Activated T-cell treated with anti-CD3 and anti-CD28 coated beads for 48 hours (primary cell): ENCODE measurements at places on chromosomes 5 and 9.

DNA sequence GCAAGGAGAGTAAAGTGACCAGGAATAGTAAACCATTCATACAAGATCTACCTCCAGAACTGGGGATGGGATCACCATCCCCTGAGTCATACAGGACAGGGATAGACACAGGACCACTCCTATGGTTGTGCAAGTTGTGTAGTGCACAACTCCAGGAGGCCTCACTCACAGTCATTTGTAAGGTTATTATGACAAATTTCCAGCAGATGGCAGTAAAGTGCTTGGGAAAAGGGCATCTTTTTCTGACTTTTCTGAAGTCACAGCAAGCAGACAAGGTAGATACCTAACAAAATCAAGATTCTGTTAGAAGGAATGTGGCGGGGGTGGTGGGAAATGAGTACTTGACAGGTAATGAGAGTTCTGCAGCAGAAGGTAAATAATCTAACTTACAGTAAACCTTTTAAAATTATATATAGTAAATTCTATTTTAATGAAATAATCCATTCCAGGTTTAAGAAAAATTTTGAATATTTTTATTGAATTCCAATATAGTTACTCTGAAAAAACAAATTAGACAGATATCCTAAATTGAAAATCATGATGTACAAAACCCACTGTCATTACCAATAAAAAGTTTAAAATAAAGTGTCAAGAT lies 16.7 kb upstream of the KIF27 start:
- DNase-seq, result no peak

GRCh38 chr9:117485176-117485575 lies 70.3 kb upstream of the ASTN2 start:
- no peak for DNase-seq

DNA sequence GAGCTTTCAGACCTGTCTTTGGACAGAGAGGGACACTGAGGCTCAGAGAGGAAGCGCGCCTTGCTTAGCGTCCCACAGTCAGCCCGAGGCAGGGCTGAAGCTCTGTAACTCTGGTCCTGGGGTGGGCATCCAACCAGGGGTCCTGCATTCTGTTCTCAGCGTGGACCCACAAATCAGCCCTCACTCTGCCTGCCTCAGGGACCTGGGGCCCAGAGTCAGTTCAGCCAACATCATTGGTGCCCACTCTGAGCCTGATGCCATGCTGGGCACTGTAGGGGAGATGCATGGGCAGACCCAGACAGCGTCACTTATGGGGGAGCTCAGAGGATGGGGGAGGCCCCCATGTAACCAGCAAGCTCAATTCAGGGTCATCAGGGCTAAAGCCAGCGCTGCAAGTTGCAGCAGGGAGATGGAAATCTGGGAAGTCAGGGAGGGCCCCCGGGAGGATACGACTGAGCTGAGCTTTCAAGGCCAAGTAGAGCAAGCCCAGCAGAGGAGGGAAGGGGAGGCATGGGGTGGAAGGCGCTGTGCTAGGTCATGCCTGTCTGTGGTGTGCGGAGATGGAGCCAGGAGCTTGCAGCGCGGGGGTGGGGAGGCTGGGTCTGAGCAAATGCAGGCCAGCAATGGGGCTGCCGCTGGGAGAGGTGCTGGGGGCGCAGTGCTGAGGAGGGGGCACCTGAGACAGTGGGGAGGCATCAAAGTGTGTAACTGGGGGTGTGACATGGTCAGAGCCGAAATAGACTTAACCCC lies 21.1 kb downstream of the CORO2A start:
- DNase-seq, result no peak

- no peak for DNase-seq
These were observed 29.8 kb upstream of the BICD2 start for GRCh38 chr9:92794426-92794825.

GRCh38 chr5:2906302-2907090 lies 155.0 kb upstream of the IRX2 start:
- no peak for DNase-seq

DNA sequence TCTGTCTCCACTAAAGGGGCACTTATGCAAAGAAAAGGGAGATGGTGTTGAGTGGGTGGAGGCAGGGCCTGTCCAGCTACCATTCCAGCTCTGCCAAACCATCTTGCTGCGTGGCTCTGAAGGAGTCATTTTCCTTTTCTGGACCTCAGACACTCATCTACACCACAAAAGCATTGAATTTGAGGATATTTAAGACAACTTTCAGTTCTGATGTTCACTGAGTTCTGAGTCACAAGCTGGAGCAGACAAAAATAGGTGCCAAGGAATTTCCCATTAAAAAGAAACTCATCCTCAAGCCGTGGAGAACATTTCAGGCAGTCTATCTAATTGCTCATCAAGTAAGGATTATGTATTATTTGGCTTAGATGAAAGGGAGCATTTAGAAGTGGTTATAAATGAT lies 195.0 kb upstream of the TBC1D2 start:
- DNase-seq, result no peak

GRCh38 chr9:36245906-36246305 lies 12.3 kb downstream of the GNE start:
- DNase-seq, result no peak

DNA sequence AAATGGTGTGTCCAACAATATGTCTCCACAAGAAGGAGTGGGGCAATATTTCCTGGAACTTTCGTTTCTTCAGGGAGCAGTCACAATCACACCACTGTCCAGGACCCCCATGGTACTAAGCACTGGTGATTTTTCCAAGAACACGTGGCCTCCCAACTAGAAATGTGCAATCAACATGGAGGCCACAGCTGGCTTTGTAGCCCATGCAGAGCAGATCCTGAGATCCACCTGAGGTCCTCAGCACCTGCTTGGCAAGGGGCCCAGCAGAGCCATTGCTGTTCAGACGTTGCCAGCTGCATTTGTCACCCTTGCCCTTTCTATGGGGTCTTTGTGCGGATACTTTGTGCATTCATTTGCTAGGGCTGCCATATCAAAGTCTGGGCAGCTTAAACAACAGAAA lies 334.5 kb upstream of the IRX4 start:
- DNase-seq, result no peak

DNA sequence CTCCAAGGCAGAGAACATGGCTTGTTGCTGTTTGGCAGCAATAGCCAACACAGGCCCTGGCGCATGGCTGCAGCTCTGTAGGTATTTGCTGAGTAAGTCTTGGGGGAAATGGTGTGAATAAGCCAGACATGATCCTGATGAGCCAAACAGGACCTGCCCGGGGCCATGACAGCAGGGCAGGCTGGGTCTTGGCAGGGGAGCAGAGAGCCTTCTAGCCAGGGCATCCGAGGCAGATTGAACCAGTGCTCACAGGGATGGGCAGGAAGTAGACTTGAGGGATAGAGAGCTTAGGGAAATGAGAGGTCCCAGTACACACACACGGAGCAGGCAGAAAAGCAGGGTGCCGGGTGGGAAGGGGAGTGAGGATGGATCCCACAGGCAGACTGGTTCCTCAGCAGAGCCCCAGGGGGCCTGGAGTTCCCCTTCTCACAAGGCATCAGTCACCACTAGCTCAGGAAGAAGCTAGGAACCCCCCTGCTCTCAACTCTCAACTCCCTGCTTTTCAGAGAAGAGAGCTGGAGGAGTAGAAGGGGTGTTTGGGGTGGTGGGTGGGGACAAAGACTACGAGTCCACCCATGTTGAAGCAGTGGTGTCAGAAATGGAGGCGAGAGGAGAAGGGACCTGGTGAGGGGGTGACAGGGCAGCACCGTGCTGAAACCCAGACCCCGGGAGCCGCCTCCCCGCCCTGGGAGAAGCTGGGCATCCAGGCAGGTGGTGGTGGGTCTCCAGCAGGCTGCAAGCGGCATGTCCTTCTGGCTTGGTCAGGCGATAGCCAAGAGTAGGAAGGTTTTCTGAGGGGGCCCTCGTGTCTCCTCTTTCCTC lies 111.1 kb downstream of the RGS3 start:
- DNase-seq, result no peak

DNA sequence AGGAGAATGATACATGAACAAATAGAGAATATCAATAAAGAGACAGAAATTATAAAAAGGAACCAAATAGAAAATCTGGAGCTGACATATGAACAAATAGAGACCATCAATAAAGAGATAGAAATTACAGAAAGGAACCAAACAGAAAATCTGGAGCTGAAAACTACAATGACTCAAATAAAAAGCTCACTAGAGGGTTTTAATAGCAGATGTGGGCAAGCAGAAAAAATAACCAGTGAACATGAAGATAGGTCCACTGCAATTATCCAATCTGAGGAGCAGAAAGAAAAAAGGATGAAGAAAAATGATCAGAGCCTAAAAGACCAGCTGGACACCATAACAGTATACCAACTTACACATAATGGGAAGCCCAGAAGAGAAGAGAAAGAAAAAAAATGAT lies 353.7 kb downstream of the ARL15 start:
- no peak for DNase-seq

- DNase-seq, result no peak
These were observed 3.8 kb downstream of the DMRT2 start for GRCh38 chr9:1053986-1054425.

DNA sequence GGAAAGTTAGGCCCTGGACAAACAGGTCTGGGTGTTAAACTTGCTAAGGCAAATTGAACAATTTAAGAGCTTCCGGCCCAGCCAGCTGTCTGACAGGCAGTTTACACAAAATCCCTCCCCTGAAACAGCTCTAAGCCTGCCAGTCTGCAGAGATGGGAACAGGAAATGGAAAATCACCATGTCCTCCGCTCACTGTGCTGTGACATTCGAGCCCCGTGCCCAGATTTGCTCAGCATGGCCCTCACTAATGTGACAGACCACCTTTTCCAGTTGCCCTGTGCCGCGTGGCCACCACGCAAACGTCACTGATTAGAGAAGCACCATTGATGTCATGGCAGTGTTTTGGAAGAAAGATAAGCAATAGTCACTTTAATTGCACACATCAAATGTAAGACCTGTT lies 41.0 kb downstream of the CCNJL start:
- no peak for DNase-seq

GRCh38 chr5:150342583-150342982 lies 14.9 kb upstream of the TCOF1 start:
- DNase-seq, result no peak

GRCh38 chr9:121675381-121675780 lies 23.9 kb downstream of the DAB2IP start:
- no peak for DNase-seq

DNA sequence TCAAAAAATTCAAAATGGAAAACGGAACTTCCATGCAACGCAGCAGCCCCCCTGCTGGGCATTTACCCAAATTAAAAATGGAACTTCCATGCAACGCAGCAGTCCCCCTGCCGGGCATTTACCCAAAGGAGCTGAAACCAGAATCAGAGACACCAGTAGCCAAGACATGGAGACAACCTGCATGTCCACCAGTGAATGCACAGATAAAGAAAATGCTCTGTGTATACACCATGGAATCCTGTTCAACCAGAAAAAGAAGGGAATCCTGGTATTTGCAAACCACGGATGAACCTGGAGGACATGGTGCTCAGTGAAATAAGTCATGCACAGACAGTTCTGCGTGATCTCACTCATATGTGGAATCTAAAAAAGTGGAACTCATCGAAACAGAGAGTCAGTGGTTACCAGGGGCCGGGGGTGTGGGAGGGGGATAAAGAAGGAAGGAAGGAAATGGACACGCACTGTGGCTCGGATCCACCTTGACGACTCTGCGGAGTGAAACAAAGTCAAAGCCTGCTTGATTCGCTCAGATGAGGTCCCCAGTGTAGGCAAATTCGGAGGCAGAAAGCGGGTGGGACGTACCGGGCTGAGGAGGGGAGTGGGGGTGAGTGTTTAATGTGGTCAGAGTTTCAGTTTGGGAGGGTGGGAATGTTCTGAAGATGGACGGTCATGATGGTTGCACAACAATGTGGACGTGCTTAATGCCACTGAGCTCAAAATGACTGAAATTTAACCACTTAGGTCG lies 40.2 kb upstream of the EXOC3 start:
- DNase-seq, result no peak

DNA sequence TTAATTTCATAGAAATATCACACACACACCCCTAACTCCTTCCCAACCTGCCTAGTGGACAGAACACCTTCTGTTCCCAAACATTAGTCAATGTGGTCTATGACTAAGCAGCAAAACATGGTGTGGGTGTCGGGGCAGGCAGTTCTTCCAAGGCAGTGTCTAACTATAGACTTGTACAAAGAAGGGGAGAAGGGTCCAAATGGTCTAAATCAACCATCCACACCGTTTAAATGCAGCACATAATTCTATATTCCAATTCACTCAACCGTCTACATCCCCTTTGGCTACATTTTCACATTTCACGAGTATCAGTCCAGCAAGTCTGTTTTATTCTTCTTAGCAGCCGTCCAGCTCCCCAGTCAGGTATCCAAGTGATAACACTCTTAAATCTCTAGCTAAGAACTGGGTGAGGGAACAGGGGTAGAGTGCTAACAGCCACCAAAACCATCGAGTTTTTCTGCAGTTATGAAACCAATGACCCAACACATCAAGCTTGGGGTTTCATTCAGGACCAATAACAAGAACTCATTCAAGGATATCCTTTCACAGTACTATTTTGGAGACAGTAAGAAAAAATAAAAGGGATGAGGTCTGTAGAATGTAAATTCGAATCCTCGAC lies 3.3 kb downstream of the ZNF608 start:
- no peak for DNase-seq

- no peak for DNase-seq
These were observed 651.4 kb downstream of the RAB3C start for GRCh38 chr5:59234236-59234635.

DNA sequence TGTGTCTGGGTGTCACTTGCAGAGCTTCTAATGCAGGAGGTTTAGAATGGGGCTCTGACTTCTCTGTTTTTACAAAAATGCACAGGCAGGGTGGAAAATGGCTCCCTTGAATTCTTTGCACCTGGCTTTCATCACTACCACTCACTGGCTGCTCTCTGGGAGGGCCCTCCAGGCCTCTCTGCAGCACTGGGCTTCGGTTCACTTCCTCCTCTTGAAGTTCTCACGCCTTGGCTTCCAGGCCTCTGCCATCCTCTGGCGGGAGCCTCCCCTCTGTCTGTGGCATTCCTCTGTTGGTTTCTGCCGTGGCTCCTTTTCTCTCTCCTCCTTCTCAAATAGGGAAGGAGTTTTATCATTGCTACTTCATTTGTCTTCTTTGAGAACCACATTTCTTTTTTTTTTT lies 2.8 kb upstream of the PRLR start:
- no peak for DNase-seq

DNA sequence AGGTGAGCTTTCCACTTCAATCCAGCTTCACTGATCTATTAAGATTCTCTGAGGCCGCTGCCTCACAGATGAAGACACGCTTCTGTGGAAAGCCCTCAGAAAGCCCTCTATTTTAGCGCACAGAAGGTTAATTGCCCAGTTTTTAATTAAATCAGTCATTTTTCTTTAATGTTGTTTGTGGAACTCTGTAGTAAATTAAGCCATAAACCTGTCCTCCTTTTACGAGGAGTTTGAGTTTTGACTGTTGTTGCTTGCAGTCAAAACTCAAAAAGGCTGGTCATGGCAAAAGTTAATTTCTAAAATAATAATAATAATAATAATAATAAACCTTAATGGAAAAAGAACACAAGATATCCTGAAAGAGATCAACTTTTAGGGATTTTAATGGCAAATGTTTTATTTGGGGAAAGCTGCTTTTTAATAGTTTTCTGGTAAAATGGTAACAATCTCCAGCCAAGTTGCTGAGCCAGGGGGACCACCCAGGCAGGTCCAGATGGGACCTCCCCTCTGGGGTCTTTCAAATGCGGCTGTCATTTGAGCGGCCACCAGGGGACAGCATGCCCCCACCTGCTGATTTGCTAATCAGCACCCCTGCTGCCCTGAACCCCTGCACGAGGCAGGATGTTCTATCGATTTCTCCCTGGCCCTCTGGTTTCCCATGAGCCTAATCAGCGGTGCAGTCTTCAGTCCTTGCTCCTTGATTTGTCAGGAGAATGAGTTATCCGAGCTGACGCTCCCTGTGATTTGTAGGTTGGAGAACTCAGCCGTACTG lies 247.2 kb downstream of the FSTL4 start:
- DNase-seq, result no peak

GRCh38 chr5:25862276-25862675 lies 1176.1 kb downstream of the CDH9 start:
- DNase-seq, result no peak
